ENCODE measurements at places on chromosomes 1 and 21.

GRCh38 chr1:226643611-226644540 is 95.2 kb downstream of the ITPKB start:
- peak; percentile 40 for DNase-seq

GRCh38 chr1:147579532-147579931 is 38.2 kb downstream of the BCL9 start:
- DNase-seq: no peak

DNA sequence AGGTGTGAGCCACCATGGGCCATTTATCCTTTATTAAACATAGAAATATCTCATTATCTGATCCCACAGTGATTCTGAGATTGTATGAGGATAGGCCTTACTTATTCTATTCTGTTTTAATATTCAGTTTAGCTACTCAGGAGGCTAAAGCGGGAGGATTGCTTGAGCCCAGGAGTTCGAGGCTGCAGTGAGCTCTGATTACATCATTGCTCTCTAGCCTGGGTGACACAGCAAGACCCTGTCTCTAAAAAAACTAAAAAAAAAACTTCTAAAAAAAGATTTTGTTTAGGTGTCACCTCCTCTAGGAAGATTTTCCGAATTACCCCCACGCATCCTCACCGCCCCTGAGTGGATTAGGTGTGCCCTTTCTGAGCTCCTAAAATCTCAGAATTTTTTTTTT is 14.3 kb upstream of the HNRNPU start:
- no peak for DNase-seq

DNA sequence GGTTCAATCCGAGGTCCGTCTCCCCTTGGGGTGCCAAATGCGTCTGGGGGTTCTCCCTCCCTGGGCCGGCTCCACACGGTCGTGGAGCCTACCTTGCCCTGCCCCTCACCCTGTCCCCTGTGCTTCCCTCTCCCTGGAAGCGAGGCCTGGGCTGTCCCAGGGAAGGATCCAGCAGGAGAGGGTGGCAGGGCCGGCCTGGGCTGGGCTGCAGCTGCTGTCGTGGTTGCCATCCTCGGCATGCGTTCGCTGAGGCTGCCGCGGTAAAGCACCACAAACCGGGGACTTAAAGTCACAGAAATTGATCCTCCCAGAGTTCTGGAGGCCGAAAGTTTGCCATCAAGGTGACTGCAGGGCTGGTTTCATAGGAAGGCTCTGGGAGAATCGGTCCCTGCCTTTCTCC is 123.0 kb upstream of the TMPRSS2 start:
- DNase-seq: no peak

DNA sequence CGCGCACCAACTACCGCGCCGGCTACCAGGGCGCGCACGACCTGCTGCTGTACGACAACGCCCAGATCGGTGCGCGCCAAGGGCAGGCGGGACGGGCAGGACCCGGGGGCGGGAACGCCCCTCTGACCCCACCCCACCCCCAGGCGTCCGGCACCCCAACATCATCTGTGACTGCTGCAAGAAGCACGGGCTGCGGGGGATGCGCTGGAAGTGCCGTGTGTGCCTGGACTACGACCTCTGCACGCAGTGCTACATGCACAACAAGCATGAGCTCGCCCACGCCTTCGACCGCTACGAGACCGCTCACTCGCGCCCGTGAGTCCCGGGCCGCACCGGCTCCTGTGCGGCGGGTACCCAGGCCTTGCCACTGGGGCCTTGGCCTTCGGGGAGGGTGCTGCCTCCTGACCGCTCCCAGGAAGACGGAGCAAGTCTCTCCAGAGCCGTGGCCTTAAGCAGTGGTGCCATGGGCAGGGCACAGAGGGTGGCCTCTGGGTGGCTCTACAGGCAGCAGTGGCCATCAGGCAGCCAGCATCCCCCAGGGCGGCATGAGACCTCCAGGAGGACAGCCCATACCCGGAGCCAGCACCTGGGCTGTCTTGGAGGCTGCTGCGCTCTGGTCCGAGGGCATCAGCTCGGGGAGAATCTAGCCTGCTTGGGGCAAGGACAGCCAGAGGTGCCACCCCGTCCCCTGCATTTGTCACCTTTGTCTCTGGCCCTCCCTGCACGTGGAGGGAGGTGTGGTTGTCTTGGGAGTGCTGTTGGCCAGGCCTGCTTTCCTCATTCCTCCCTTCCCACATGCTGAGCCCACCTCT is 8.1 kb upstream of the MMP23B start:
- no peak for DNase-seq

GRCh38 chr1:226574044-226574443 is 25.5 kb downstream of the STUM start:
- no peak for DNase-seq

GRCh38 chr1:240888039-240888786 is 276.3 kb upstream of the GREM2 start:
- DNase-seq: no peak

DNA sequence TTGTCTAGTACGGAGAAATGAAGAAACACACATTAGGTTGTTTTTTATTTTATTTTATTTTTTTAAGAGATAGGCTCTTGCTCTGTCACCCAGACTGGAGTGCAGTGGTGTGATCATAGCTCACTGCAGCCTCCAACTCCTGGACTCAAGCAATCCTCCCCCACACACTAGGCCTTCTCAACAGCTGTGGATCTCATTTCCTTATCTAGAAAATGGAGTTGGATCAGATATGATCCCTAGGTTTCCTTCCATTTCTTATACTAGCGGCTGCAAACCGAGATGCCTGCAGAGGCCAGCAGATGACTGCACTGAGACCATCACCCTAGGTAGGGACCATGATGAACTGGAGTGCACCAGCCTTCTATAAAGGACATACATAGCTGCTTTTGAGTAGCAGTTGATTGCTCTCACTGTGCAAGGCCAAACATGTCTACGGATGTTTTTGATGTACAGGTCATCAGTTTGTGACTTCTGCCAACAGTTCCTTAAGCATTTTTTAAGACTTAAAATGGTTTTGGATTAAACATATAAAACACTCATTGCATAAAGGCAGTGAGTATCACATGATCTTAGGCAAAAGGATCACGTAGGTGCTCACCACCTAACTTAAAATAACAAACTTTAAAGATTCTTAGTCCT is 11.4 kb upstream of the KLHL12 start:
- DNase-seq: no peak

- DNase-seq: no peak
Measured at GRCh38 chr1:172531412-172532182, 1.4 kb upstream of the SUCO start.
